ENCODE measurements at places on chromosomes 7 and 10.

DNA sequence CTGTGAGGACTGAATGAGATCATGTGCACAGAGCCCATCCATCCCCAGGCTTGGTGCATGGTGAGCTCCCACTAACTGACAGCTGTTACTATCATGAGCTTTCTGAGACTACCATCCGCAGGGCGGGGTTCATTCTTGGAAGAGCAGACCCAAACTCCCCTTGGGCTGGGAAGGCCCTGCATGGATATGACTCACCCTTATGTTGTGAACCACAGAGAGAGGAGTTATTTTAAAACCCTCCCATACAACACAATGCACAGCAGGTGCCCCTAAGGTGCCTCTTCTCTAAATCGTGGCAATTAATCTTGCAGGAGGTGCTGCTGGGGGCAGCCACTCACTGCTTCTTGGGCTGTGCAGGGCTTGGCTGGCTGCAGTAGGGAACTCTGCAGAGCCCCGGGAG is 219.1 kb downstream of the GFRA1 start:
- no peak for DNase-seq

- no peak for DNase-seq
Measured at GRCh38 chr10:58840840-58841435, 328.3 kb downstream of the BICC1 start.

DNA sequence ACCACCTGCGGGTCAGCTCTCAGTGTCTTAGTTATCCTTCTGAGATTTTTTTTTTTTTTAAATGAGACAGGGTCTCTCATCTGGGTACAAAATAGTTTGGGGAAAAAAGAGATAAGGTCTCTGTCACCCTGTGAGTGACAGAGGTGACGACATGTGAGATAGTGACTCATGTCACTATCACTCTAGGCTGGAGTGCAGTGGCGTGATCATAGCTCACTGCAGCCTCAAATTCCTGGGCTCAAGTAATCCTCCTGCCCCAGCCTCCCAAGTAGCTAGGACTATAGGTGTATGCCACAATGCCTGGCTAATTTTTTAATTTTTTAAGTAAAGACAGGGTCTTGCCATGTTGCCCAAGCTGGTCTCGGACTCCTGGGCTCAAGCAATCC is 10.4 kb downstream of the BLVRA start:
- DNase-seq = no peak

GRCh38 chr7:67786021-67786420 is 789.4 kb downstream of the TYW1 start:
- DNase-seq = no peak
